Cardiac septum (tissue), 1 donor: ENCODE measurements at places on chromosomes 2 and 18. TPM values are rescaled to one million over a fixed set of nuclear protein-coding genes. Genes with fewer than 3 reads are reported as not detected.

Gene FAM228A
- 0.35 TPM for total RNA-seq

Gene KCNJ3
- total RNA-seq, result 3.4 TPM

DNA sequence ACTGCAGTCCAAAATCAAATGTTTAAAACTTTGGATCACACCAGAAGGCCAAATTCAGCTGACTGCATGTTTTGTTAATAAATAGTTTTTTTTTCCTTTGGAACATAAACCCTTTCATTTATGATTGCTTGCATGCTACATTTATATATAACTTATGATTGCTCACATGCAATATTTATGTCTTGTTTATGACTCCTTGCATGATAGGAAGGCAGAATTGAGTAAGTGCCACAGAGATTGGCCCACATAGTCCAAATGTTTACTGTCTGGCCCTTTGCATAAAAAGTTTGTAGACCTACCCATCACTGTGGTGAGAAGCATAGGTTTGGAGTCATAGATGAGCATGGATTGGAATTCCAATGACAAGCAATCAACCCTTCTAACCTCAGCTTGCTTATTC, 30.8 kb downstream of the WDFY1 start:
- DNase-seq, result no peak

GRCh38 chr2:79849241-79849640, 336.4 kb downstream of the CTNNA2 start:
- DNase-seq, result no peak

DNA sequence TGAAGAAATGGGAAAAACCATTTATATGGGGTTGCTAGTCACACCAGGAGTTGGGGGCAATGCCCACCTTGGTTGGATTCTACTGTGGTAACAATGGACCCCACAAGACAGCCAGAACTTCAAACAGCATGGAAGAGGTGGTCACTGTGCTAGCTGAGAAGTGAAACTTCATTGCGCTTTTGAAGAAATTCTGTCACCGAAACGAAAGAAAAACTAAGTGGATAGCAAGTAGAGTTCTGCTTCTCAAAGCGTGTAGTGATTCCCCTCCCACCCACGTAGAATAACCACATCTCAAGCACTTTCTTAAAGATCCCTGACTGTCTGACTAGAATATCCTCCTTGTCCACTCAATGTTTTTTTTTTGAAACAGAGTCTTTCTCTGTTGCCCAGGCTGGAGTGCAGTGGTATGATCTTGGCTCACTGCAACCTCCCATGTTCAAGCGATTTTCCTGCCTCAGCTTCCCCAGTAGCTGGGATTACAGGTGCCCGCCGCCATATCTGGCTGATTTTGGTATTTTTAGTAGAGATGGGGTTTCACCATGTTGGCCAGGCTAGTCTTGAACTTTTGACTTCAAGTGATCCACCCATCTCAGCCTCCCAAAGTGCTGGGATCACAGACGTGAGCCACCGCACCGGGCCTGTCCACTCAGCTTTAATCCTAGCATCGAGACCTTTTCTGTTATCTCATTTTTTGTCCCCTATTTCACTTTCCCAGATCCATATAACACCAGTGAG, 30.1 kb upstream of the CCL20 start:
- no peak for DNase-seq
